Fibroblast of skin of right biceps (primary cell): ENCODE measurements at places on chromosomes 3 and 15.

- no peak for DNase-seq
Measured at GRCh38 chr3:42688487-42689420, 3.4 kb downstream of the KLHL40 start.

DNA sequence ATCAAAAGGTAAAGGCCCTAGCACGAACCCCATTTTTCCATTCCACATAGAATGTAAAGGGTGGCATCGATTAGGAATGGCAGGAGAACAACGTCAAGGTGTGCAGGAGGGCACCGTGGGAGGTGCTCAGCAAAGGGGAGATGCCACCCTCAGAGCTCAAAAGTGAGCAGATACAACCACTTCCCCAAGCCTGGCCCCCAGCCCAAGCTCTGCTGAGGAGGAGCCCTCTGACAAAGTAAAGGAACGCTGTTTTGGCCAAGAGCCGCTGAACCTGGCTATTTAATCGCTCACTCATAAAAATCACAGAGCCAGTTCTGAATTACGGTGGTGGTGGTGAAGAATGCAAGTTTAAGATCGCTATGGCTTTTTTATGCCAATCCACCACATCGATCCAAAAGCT lies 12.4 kb downstream of the GNB5 start:
- DNase-seq = no peak

GRCh38 chr3:26647078-26647477 lies 24.5 kb downstream of the LRRC3B start:
- DNase-seq = no peak

- no peak for DNase-seq
Measured at GRCh38 chr3:160402221-160403027, 3.0 kb downstream of the SMC4 start.

- DNase-seq = no peak
Measured at GRCh38 chr15:92610101-92610520, 45.5 kb downstream of the FAM174B start.

DNA sequence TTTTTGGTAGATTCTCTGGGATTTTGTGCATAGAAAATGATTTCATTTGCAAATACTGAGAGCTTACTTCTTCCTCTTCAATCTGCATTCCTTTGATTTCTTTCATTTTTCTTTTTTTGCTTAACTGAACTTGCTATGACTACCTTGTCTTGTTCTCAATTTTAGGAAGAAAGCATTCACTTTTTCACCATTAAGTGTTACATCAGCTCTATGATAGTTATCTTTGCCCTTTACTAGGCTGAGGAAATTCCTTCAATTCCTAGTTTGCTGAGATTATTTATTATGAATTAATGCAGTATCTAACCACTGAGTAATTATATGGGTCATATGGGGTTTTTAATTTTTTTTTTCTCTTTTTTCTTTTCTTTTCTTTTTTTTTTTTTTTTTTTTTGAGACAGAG lies 172.8 kb downstream of the PEAK1 start:
- DNase-seq = no peak

- DNase-seq = no peak
Measured at GRCh38 chr15:84794162-84794547, 23.0 kb upstream of the ALPK3 start.

- DNase-seq = no peak
Measured at GRCh38 chr15:70087708-70088352, 9.9 kb downstream of the TLE3 start.

DNA sequence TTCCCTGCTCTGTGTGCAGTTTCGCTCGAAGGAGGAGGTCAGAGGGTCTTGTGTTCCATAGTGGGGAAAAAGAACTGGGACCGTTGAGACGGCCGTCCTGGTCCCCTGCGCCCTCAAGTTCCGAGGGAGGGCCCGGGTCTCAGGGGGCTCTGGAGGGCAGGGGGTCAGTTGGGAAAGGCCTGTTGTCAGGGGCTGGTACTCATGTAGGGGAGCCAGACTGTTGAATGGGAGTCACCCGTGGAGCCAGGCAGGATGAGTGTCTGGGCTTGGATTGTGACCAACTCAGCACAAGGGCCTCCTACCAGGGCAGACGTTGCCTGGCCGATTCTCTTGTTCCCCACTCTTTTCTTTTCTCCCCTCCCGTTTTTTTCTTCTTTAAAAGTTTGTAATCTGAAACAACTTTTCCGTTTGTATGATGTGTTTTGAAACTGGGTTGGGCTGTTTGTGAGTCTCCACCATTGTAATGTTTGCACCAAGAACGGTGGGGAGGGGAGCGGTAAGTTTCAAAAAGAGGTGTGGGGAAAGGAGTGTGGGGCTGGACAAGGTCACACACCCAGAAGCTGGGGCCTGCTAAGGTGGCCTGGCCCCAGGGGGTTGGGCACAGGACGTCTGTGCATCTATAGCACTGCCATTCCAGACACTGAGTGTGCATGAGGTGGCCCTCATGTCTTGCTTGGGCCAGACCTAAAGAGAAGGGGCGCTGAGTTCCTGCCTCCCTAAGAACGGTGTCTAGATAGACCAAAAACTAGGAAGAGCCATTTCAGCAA lies 1.1 kb downstream of the CMTM7 start:
- DNase-seq = peak; percentile 65

GRCh38 chr3:141489203-141489602 lies 2.4 kb downstream of the RASA2 start:
- DNase-seq = no peak

GRCh38 chr15:42201801-42202200 lies 6.3 kb downstream of the VPS39 start:
- no peak for DNase-seq

DNA sequence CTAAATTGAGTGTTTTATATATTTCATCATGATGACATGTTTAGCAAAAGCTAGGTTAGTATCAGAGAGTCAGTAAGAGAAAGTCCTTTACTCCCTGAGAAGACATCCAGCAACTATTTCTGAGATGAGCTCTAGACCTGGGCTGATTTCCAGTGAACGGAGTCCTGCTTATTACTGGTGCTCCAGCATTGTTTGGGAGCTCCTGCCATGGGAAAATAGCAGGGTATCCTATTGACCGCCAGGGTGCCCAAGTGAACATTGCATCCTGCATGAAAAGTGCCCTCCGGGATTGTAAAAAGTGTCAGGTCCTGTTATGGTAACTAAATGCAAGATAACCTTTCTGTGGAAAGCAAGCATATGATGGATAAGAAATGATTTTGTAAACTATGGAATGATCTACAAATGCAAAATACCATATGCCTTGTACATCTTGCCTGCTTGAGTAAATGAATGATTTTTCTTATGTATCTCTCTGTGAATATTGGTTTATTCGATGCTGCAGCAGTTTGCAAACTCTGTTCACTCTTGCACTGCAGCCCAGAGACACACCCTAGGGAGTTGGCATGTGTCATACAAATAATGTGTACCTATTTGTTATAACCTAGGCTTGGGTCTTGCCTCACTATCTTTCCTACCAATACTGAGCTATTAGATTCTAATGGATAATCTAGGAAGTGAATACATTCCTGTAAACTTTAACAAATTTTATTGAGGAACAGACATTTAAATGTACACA lies 96.7 kb downstream of the IL5RA start:
- DNase-seq = no peak

- no peak for DNase-seq
Measured at GRCh38 chr3:71821116-71821515, 36.2 kb upstream of the PROK2 start.
